Hindlimb muscle (tissue), 1 donor: ENCODE measurements at places on chromosomes 1 and 21. TPM values are rescaled to one million over a fixed set of nuclear protein-coding genes. Genes with fewer than 3 reads are reported as not detected.

The RHOU gene
- 21.2 TPM for polyA plus RNA-seq

The NCF2 gene
- 5.5 TPM for polyA plus RNA-seq

The GPR37L1 gene
- polyA plus RNA-seq, result 0.04 TPM

The KRTAP12-2 gene
- not detected for polyA plus RNA-seq

The KCNE2 gene
- polyA plus RNA-seq, result 0.75 TPM

The LINGO4 gene
- polyA plus RNA-seq, result 0.40 TPM

The CRNN gene
- not detected for polyA plus RNA-seq
